Melanocyte of skin (primary cell): ENCODE measurements at places on chromosomes 5 and 9. TPM values are rescaled to one million over a fixed set of nuclear protein-coding genes. Genes with fewer than 3 reads are reported as not detected.

FOXI1 gene
- total RNA-seq, result not detected in 2 replicates

OR2Y1 gene
- total RNA-seq, result not detected in 2 replicates

PDE6A gene
- not detected in 2 replicates for total RNA-seq

TRPM3 gene
- total RNA-seq, result 0.33 and 0.46 TPM in 2 replicates

TMEM215 gene
- under 0.01 TPM in 1 of 2 replicates, not detected in the other for total RNA-seq

GABRP gene
- 0.15 and 0.33 TPM in 2 replicates for total RNA-seq

SLC4A9 gene
- total RNA-seq, result not detected in 2 replicates

GMCL2 gene
- total RNA-seq, result not detected in 2 replicates

ANKRD31 gene
- under 0.01 and 0.15 TPM in 2 replicates for total RNA-seq

CTSV gene
- total RNA-seq, result 5.2 and 5.3 TPM in 2 replicates

ZNF454 gene
- total RNA-seq, result 0.33 TPM in 1 of 2 replicates, not detected in the other

SOHLH1 gene
- not detected in 2 replicates for total RNA-seq

FOXD4L5 gene
- under 0.01 TPM in 2 replicates for total RNA-seq

MLANA gene
- 969 and 1,570 TPM in 2 replicates for total RNA-seq

PWWP2A gene
- 13.8 and 22.2 TPM in 2 replicates for total RNA-seq

SPATA31C1 gene
- not detected in 2 replicates for total RNA-seq

SCGB3A2 gene
- not detected in 2 replicates for total RNA-seq

MPDZ gene
- total RNA-seq, result 35.3 and 49.0 TPM in 2 replicates

CREB3 gene
- total RNA-seq, result 46.5 and 50.9 TPM in 2 replicates
